ENCODE measurements at places on chromosomes 7 and 10. TPM values are rescaled to one million over a fixed set of nuclear protein-coding genes. Genes with fewer than 3 reads are reported as not detected.

GLI3 gene
- total RNA-seq = 3.7 TPM

TUBAL3 gene
- not detected for total RNA-seq

SPDYE16 gene
- total RNA-seq = 0.06 TPM

NDUFA5 gene
- 43.6 TPM for total RNA-seq

ACHE gene
- not detected for total RNA-seq

CHN2 gene
- total RNA-seq = not detected

PAPOLB gene
- 0.19 TPM for total RNA-seq

RASSF4 gene
- 12.1 TPM for total RNA-seq

SNCG gene
- total RNA-seq = 98.7 TPM

MTPN gene
- total RNA-seq = 146 TPM

SPDYE6 gene
- total RNA-seq = not detected

BTAF1 gene
- total RNA-seq = 40.0 TPM

LRRC4 gene
- total RNA-seq = 0.06 TPM

GPR15LG gene
- not detected for total RNA-seq

ATE1 gene
- total RNA-seq = 28.5 TPM

LAMTOR4 gene
- total RNA-seq = 167 TPM

RARRES2 gene
- total RNA-seq = not detected

MOGAT3 gene
- total RNA-seq = not detected

SPDYE5 gene
- total RNA-seq = not detected

ATOH7 gene
- not detected for total RNA-seq

CTTNBP2 gene
- 1.9 TPM for total RNA-seq

SUN3 gene
- not detected for total RNA-seq

PNLIP gene
- total RNA-seq = not detected

VWDE gene
- total RNA-seq = not detected

LIPJ gene
- total RNA-seq = under 0.01 TPM

EGFR gene
- 75.2 TPM for total RNA-seq

LIPM gene
- total RNA-seq = not detected

AMPH gene
- total RNA-seq = 0.26 TPM

RASA4 gene
- 118 TPM for total RNA-seq

PLAU gene
- 37.4 TPM for total RNA-seq

LRIT1 gene
- not detected for total RNA-seq
